ENCODE measurements at places on chromosomes 4 and X.
A peak's percentile ranks its signal among the peaks of the same experiment; 100 is the strongest.

GRCh38 chr4:109432696-109433095 is 919 bp upstream of the SEC24B start:
- no peak for DNase-seq
- peak overlapping the region; percentile 80 for H3K4me3 ChIP-seq
- H3K4me1 ChIP-seq: peaks cover 10% of the 10 kb centered on the region
- H3K36me3 ChIP-seq: no peaks in the 10 kb centered on the region

GRCh38 chrX:108199691-108200090 is 108.1 kb downstream of the ATG4A start:
- no peaks in the 10 kb centered on the region for H3K27me3 ChIP-seq
- no peaks in the 10 kb centered on the region for H3K36me3 ChIP-seq
- peak; percentile 50 for DNase-seq

DNA sequence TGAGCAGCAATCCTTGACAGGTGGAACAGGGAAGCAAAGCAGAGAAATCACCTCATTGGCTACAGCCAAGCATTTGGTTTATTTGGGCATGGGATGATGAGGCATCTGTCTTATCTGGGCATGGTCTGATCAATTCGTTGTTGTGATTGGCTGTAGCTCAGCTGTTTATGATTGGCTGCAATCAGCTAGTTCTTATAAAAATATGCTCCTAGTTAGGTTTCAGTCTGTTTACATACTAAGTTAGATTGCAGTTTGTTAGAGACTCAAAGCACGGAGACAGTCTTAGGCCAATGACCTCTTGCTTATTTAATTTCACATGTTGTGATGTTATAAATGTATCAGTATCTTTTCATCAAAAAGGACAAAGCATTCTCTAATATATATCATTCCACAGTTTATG is 312.0 kb downstream of the PDGFC start:
- H3K27ac ChIP-seq: no peak overlapping the region
- no peaks in the 10 kb centered on the region for H3K4me1 ChIP-seq

DNA sequence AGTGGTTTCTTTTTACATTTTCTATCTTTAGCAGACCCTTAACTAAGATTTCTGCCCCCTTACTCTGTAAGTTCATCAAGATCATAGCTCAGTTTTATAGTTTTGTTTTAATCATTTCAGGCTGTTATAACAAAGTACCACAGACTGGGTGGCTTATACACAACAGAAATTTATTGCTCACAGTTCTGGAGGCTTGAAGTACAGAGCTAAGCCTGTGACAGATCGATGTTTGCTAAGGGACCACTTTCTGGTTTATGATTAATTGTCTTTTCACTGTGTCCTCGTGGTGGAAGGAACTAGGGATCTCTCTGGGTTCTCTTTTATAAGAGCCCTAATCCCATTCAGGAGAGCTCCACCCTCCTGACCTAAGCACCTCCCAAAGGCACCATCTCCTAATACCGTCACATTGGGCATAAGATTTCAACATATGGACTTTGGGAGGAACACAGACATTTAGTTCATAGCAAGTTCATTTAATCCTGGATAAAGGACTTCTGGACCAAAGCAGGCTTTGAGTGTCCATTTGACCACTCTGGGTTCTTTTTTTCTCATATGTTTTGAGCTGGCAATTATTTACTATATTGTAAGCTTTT is 137.0 kb upstream of the IL15 start:
- no peak overlapping the region for H3K4me3 ChIP-seq
- no peak for DNase-seq
- H3K4me1 ChIP-seq: no peaks in the 10 kb centered on the region
- H3K27me3 ChIP-seq: no peaks in the 10 kb centered on the region
- H3K36me3 ChIP-seq: no peaks in the 10 kb centered on the region

GRCh38 chr4:76969495-76969894 is 19.9 kb downstream of the SEPTIN11 start:
- no peaks in the 10 kb centered on the region for H3K36me3 ChIP-seq
- DNase-seq: no peak
- no peak overlapping the region for H3K4me3 ChIP-seq
